Memory B cell (primary cell): ENCODE measurements at places on chromosomes 2 and 18.

- DNase-seq: no peak
These were observed 10.5 kb upstream of the CDK15 start for GRCh38 chr2:201795607-201796477.

DNA sequence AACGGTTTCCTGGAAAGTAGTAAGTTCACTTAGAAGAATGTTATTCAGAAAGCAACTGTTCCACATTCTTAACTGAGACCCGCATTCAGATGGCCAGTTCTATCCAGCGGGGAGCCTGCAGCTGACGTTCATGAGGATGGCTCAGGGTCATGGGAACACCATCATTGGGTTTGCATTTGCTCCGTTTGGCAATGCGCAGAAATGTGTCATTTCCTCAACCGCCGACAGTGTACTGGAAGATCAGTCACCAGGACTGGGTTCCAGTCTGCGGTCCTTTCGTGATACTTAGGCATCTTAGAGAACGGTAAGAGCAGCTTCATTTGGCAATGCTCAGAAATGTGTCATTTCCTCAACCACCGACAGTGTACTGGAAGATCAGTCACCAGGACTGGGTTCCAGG lies 104.0 kb downstream of the DNER start:
- DNase-seq: no peak

- DNase-seq: no peak
These were observed 76.9 kb downstream of the MBP start for GRCh38 chr18:77055429-77056300.

DNA sequence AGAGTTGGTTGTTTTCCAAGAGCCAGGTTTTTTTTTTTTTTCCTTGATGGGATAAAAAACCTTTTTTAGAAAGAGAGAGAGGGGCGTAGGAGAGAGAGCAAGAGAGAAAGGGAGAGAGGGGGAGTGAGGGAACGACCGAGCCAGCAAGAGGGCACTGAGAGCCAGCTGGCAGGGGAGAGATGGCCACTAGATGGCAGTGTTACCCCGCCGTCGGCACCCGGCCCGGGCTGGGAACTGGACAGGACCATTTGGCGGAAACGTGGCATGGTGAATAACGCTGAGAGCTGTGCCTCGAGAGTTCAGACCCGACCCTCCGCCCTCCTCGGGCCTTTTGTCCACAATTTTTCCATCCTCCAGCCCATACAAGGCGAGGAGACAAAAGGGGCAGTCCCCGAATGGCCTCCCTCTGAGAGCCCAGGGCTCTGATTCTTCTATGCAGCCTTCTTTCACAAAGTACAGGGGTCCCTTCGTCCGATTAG lies 286.7 kb upstream of the VRK2 start:
- peak; percentile 94 for DNase-seq

DNA sequence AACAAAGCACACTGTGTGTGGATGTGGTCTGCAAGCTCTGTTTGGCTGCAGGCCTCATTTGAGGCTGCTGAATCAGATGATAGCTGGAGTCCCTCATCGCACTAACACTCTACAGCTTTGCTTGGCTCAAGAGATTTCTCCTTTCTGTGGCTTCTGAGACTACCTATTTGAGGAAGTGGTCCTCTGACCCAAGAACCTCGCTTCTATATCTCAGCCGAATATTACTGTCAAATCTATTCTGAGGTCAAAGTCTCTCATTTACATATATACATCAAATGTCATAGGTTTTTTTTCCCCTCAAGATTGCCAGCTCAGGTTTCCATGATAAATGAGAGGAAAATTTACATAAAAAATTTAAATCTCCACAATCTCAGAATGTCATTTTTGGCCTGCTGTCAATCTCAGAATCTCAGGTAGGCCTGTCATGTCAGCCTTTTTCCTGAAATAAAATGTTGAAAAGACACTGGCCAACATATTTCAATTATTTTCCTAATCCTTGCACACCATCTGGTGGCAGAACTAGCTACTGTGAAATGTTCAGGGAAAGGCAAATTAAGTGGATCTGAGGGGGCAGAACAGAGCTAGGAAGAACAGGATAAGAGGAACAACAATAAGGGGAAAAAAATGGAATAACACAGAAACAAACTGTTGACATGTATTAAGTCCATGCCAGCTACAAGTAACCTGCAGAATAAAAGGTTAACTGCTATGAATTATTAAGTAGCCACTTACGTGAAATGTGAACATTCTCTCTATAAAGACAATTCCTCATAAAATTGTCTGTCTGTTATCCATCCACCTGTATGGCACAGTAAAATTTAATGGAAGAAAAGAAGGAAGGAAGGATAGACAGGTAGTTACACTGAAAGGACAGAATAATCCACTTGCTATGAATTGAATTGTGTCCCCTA lies 39.3 kb downstream of the AP1S3 start:
- DNase-seq: no peak

DNA sequence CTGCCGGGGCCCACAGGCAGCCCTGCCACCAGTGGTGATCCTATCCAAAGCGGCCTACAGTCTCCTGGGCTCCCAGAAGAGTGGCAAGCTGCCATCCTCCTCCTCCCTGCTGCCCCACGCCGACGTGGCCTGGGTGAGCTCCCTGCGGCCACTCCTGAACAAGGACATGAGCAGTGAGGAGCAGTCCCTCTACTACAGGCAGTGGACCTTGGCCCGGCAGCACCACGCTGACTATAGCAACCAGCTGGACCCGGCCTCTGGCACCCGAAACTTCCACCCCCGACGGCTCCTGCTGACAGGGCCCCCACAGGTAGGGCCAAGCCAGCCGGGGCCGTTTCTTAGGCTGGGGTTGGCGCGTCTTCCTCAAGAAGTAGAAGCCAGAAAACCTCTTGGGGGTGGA lies 100.5 kb downstream of the ESCO1 start:
- no peak for DNase-seq

DNA sequence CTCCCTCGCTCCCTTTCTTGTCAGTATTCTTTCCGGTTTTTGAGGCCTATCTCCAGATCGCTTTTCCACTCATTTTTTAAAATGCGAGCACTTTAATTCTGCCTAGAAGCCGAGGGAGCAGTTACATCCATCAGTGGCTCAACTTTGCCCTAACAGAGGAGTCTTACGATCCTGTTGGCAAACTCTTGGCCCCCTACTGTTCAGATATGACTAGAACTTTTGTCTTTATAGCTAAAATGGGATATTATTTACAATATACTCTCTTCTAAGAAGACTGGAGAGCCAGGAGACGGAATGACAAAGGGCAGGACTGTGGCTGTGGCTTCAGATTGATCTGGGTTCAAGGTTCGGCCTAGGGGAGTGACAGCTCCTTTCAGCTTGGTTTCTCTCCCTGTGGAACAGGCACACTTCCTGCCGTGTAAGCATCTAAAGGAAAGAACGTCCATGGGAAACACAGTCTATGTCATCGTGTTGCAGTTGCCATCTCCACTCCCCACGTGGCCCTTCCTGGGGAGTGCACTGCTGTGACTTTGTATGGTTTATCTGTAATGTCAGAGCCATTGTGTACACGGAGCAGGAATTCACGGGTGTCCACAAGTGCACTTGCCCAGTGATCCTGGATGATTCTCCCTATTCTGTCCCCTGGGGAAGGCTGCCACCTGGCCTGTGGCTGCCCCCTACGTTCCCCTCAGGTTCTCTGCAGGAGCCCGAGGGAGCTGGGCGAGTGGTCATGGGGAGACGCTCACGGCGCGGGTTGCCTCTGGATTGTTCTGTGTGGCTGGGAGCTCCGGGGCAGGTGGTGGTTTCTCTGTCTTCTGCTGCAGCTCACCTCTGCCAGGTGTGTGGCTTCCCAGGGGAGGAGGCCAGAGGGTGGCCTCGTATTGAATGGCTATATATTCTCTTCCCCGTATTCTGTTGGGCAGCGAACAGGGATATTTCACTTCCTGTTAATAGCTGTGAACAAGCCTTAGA lies 222.0 kb downstream of the LDLRAD4 start:
- no peak for DNase-seq

DNA sequence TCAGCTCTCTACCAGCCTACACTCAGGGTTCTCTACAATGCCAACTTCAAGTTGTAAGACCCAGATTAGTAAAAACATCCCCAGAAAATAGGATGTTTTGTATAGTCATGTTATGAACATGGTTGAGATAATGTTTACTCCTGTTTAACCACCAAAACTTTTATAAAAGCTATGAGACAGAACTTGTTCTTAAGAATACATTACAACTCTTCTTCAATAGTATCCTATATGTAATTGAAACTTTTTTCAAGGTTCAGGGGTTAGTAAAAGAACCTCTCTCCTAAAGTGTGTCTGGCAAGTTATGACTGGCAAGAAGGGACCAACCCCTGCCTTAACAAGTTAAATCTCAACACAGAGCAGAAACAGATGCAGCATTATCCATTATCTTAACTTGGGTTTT lies 118.8 kb upstream of the STK17B start:
- no peak for DNase-seq

DNA sequence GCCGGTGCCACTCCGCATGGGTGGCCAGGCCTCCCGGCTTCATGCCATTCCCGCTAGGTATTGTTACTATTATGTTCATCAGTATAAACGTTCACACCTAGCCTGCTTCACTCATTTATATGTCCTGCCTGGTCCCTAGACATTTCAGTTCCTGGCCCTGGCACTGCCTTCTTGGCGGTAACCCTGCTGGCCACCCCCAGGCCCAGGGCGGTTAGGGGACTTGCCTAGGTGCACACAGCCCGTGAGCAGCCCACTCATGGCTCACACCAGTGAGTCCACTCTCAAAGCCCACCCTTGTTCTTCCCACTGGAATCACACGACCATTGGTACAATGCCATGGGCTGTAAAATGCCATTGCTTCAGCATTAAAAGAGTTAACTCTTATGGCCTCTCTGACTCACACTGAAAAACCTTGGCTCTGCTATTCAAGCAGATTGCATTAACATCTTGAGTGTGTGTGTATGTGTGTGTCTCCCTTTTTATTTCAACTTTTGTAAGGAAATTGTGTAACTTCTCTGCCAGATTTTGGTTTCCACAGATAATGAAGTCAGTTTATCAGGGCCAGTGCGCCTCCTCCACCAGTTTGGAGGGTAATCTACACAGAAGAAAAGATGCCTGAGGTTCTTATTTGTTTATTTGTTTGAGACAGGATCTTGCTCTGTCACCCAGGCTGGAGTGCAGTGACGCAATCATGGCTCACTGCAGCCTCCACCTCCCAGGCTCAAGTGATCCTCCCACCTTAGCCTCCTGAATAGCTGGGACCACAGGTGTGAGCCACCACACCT lies 74.2 kb downstream of the RAB31 start:
- no peak for DNase-seq

DNA sequence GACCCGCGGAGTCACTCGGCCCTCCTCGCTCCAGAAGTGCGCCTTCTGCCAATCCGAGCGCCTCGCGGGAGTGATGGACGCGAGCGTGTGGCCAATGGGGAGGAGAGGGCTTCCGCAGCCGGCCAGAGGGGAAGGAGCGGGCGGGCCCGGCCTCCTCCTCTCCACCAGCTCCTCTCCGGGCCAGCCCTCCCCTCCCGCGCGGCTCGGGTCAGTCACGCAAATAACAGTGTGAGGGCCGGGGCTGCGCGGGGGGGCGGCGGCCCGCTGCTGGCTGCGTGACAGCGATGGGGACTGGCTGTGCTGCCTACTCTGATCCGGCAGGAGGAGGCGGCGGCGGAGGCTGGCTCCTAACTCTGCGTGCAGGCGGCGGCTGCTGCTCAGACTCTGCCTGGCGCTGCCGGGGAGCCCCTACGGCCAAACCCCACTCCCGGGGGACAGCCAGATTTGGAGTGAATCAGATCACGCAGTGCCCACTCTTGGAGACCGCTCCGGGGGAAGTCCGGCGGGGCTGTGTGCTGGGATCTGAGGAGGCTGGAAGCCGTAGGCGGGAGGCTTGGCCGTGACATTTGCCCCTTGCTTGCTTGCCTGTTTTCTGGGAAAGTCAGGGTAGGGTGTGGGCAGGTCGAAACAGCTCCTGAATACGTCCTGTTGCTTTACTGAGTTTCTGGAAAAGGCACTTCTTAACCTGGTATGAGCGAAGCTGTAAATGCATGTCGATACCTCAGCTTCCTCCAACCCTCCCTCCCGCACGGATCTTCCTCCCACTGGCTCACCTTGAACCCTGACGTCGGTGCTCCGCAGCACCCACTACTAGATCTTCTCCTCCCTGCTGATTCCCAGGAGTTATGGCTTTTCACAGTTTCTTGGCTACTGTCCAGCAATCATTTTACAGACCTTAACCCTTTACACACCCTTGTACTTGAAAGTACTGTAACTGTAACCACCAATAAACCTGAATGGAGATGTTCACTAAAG lies 97.9 kb upstream of the SERTAD2 start:
- DNase-seq: peak; percentile 87

DNA sequence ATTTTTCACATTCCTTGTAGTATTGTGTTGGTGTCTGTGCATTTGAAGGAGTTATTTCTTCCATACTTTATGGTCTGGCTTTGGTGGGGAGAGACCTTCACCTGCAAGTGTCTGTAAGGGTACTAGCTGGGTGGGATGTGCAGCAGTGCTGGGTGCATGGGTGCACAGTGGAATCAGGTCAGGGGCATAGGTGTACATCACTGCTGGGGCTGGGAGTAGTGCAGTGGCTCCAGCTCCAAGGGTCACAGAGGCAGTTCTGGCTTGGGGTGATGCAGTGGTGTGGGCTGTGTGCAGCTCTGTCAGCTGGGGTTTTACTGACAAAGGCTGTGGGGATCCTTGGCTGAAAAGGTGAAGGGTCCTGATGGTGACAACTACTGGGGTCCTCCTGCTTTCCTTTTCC lies 44.8 kb downstream of the CCDC148 start:
- no peak for DNase-seq

GRCh38 chr2:120562218-120563005 lies 173.3 kb upstream of the GLI2 start:
- no peak for DNase-seq

DNA sequence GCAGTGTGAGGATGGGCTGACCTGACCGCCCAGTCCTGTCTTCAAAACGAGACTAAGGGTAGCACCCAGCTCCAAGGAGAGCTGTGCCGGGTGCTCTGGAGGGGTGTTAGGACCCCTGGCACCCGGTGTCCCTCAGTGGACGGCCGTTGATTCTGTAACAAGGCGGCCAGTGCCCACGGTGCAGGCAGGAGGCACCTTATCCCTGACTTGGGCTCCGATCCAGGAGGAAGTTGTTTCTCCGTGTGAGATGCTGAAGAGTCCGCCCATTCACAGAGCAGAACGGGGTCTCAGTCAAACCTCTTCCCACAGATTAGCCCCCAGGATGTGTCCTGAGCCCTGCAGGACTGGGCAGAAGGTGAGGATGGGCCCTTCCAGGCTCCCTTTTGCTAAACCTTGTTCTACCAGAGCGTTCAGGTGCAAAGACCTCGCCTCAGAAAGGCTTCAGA lies 123.0 kb downstream of the NFATC1 start:
- DNase-seq: no peak

DNA sequence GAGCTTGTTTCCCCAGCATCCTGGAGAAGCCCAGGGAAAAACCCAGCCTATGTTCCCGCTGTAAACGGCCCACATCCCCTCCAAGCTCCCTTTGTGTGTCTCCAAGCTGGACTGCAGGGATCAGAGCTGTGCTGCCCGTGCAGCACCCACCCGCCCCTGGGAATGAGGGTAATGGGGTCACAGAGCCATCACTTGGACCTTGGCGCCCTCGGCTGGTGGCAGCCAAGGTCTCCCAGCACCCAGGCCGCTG lies 670 bp upstream of the INPP5D start:
- DNase-seq: no peak

DNA sequence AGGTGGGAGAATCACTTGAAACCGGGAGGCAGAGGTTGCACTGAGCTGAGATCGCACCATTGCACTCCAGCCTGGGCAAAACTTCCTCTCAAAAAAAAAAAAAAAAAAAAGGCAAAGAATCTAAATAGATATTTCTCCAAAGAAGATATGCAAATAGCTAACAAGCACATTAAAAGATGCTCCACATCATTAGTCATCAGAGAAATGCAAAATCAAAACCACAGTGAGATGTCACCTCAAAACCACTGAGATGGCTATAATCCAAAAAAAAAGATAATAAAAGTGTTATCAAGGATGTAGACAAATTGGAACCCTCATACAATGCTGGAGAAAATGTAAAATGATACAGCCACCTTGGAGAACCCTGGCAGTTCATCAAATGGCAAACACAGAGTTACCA lies 8.4 kb downstream of the ST8SIA5 start:
- DNase-seq: no peak
